ENCODE measurements at places on chromosomes 12 and 14.

DNA sequence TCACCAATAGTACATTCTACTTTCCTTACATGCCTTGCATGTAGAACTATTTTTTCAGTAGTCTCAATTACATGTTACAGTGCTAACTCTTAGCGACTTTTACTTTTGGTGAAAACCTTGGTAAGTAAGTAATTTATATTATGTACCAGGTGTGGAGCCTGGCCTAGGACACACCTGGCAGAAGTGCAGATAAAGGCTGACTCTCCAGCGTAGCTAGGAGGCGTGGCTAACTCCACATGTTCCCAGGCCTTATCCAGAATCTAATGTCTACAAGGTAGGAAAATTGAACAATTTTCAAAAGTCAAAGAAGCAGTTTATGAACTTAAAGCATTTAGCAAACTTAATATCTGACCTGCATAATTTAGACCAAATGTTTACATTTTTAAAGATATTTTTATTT, 157.4 kb downstream of the DHRS2 start:
- no peak for DNase-seq

- DNase-seq, result no peak
These were observed 317.6 kb downstream of the CCDC91 start for GRCh38 chr12:28507867-28508266.

- DNase-seq, result no peak
These were observed 7.7 kb upstream of the HPD start for GRCh38 chr12:121866331-121866730.

DNA sequence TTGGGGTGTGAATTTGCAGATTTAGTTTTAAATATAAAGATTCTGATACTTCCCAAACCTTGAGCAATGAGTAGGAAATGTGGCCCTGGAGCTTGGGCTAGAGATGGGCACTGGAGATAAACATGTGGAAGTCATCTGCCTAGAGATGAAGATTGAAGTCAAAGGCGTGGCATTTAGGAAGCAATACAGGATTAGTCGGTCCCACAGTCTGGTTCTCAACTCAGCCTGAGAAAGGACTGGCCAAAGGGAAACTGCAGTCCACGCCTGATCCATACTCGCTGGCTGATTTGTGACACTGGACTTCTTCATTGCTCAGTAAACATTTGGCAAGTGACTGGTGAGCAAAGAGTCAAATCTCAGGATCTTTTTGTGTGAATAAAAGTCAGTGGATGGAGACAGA, 268.2 kb upstream of the ATP2B1 start:
- no peak for DNase-seq

DNA sequence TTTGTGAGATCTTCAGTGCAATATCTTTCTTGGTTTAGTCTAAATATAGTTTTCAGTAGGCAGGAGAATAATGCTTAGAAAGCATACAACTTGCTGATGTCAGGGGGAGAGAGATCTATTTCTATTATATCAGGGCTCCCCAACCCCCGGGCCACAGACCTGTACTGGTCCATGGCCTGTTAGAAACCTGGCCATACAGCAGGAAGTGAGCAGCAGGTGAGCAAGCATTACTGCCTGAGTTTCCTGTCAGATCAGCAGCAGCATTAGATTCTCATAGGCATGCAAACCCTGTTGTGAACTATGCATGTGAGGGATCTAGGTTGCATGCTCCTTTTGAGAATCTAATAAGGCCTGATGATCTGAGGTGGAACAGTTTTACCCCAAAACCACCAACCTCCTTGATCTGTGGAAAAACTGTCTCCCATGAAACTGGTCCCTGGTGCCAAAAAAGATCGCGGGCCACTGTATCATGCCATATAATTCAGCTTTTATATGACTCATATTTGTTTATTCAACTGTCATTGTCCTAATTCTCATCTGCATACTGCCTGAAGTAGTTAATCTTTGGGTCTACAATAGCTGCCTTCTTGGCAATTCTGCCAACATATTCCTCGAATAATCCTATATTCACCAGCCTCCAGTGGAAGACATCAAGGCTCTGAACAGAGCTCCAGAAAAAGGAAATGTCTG, 163.6 kb upstream of the DYRK2 start:
- no peak for DNase-seq

GRCh38 chr14:28901631-28902030, 135.0 kb downstream of the FOXG1 start:
- DNase-seq, result no peak

DNA sequence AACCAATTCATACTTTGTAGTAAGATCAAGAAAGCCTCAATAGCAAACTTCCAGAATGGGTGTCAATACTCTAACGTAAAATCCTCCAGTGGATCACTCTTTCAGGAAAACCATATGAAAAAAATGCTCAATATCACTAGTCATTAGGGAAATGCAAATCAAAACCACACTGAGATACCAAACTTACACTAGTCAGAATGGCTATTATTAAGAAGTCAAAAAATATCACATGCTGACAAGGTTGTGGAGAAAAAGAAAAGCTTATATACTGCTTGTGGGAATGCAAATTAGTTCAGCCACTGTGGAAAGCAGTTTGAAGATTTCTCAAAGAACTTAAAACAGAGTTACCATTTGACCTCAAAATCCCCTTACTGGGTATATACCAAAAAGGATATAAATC, 49.5 kb upstream of the ATXN7L3B start:
- no peak for DNase-seq

GRCh38 chr12:119147847-119148448, 30.8 kb upstream of the HSPB8 start:
- DNase-seq, result no peak

- no peak for DNase-seq
These were observed 57.0 kb downstream of the HELB start for GRCh38 chr12:66359300-66359699.

All from hematopoietic multipotent progenitor cell treated with erythropoietin and hydrocortisone succinate and interleukin-3 and kit ligand, for 8 days (in vitro differentiated cells).